ENCODE measurements at places on chromosomes 5 and 9.
A peak's percentile ranks its signal among the peaks of the same experiment; 100 is the strongest.

DNA sequence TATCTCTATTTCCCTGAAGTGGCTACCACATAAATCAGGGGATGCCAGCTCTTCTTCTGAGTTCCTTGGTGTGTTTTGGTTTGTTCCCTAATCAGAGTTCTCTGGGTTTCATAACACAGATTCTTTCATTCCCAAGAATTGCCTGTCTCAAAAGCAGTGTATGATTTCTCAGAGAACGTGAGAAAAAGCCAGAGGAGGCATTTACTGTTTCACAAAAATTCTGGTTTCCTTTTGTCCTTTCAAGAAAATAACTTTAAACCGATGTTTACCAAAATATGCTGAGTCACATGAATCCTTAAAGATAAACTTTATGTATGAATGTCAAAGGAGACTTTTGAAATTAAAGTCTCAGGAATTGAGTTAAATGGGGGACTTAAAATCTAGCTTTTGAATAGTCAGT, 314.3 kb downstream of the EBF1 start:
- DNase-seq = no peak

- DNase-seq = no peak
These were observed 55.7 kb upstream of the SYNPO start for GRCh38 chr5:150584556-150585335.

DNA sequence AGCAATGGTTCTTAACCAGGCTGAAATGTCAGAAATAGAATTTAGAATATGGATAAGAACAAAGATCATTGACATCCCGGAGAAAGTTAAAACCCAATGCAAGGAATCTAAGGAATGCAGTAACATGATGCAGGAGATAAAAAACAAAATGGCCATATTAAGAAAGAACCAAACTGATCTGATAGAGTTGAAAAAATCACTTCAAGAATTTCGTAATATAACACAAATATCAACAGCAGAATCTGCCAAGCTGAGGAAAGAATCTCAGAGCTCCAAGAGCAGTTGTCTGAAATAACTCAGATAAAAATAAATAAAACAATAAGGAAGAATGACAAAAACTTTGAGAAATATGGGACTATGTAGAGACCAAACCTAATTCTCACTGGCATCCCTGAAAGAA, 37.8 kb upstream of the TAS2R1 start:
- DNase-seq = no peak

DNA sequence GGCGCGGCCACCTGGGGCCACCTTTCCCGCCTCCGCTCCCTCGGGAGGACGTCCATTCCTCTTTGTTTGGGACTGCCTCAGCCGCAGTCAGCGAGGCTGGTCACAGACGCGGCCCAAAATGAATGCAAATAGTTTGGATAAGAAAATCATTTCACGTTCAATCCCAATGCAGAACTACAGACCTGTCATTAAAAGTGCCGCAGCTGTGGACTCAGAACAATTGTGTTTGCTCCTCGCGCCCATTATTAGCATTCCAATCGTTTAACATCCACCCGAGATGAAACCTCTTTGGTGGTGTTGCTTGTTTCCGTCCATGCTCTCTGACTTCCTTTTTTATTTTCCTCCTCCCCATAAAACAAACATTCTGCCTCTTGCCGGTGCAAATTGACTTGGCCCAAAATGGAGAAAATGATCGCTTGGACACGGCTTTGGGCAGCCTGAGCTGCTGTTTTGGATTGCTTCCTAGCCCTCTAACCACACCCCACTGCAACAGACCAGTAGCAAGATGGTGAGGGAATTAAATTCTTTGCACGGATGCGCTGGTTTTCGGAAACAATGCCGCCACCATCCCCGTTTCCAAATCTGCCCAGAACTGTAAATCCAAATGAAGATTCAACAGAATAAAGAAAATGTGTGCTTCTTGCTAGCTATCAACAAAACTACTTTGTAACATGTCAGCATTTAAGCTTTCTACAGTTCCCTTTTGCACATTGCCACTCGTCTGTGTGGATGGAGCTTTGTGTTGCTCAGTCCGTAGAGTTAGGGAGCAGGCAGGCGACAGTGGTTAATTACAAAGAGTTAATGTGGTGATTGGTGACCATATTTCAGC, 784 bp downstream of the NLN start:
- peak; percentile 76 for DNase-seq

GRCh38 chr9:104144336-104144735, 50.2 kb downstream of the SMC2 start:
- DNase-seq = no peak

DNA sequence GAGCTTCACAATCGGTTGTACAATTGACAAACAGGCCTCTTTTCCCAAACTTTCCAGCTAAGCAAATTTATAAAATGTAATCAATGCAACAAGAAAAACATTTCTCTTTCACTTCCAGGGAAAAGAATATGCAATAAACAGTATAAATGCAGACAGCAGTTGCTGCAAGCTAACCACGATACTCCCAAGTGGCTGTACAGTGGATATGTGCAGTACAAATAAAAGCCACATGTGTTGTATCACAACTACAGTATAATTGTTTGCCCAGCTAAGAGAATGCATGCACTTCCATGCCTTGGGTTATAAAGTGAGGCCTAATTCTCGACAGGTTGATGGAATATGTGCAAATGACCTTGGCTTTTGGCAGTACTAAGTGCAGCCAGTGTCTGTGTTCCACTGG, 16.7 kb upstream of the PDCL start:
- no peak for DNase-seq

GRCh38 chr9:128911529-128912035, 9.2 kb upstream of the PHYHD1 start:
- no peak for DNase-seq

- DNase-seq = no peak
These were observed 199.2 kb downstream of the ADAMTSL1 start for GRCh38 chr9:18673179-18673578.

DNA sequence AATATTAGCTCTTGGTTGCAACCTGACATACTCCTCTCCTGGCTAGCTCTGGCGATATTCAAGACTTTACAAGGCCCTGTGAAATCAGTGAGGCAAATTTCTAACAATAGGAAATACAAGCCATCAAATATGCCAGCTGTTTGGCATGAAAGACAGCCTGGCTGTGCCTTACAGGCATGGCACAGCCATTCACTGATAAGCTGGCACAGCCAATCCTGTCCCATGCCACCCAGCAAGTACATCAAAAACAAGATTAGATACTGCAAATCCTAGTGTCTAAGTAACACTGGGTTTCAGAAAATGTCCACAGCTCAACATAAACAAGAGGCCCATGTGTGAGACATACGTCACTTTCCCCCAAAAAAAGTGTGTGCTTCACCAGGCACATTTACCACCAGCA, 1045.8 kb upstream of the DMAC1 start:
- peak; percentile 7 for DNase-seq

- DNase-seq = no peak
These were observed 161.2 kb downstream of the MPDZ start for GRCh38 chr9:13118313-13118712.

GRCh38 chr9:135515083-135515951, 5.9 kb upstream of the LCN1 start:
- DNase-seq = no peak

DNA sequence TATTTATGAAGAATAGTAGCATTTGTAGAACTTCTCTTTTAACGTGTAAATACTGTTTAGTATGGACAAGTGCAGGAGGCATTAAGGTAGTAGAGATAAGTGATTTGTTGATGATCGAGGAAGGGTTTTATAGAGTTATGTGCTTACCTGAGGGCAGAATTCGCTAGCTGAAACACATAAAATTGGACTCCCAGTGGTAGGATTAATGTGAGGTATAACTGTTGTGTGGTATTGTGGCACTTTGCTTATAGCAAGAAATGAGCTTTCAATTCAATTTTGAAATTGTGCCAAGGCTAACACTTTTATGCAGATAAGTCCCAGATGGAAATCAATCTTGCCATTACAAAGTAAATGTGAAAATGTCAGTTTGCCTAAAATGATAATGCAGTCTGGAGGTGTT, 1.2 kb downstream of the AP3S1 start:
- DNase-seq = peak; percentile 46

DNA sequence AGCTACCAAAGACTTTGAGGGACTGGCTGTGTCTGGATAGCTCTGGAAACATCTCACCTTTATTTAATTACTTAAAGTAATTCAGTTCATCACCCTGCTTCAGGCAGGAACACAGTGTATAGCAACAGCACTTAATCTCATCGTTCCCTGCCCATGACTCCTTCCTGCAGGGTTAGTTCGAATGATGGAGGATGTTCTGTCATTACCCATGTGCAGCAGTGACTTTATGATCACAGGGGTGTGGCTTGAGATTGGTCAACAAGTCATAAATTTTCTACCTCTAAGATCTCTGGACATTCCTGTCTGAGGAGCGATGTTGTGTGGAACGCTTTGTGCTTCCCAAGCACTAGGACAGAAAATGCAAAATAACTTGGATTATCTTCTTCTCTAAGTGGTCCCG, 37.1 kb upstream of the PRUNE2 start:
- no peak for DNase-seq

- peak; percentile 93 for DNase-seq
These were observed 3.2 kb upstream of the NFX1 start for GRCh38 chr9:33287087-33287490.

DNA sequence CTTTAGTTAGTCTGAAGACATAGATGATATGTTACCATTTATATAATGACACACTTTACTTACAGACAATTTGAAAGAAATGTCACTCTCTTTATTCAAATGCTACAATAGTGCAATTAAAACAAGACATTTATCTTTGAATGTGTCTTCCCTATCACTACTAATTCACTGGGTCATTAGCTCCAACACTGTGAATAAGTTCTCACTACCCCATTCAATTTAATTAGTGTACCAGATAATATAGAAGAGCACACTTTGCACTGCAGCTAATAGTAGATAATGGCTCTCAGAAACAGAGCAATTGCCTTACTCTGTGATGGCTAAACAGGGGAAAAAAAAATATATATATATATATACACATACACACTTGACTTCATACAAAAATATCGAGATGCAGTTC, 497.0 kb downstream of the DTWD2 start:
- no peak for DNase-seq

DNA sequence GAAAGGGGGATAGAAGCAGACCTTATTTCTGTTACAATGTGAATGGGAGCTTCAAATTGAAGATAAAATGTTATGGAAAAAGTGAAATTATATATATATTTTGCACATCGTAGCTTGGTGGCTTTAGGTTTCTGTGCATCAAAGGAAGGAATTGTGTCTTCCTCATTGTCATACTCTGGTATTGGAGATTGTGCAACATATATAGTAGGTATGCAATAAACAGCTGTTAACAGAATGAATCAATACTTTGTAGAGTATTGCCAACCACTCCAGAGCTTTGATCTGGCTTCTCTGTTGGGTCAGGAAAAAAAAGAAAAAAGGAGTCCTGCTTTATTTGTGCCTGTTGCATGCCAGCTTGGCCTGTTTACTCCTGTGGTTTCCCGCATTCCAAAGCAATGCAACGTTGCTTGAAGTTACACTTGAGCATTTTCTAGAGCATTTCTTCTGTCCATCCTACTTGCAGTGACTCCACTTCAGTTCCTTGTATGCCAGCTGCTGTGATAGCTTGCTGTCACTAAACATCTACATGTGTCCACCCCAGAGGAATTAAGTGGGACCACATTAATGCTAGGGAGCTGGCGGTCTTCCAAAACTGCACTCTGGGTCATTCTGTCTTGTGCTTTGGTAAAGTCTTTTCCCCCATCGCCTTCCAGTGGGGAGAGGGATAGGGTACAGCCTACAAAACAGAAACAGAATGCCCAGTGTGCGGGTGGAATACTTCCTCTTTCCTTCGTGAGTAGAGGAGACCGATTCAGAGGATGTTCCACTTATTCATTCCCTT, 62.0 kb upstream of the MEF2C start:
- DNase-seq = no peak

DNA sequence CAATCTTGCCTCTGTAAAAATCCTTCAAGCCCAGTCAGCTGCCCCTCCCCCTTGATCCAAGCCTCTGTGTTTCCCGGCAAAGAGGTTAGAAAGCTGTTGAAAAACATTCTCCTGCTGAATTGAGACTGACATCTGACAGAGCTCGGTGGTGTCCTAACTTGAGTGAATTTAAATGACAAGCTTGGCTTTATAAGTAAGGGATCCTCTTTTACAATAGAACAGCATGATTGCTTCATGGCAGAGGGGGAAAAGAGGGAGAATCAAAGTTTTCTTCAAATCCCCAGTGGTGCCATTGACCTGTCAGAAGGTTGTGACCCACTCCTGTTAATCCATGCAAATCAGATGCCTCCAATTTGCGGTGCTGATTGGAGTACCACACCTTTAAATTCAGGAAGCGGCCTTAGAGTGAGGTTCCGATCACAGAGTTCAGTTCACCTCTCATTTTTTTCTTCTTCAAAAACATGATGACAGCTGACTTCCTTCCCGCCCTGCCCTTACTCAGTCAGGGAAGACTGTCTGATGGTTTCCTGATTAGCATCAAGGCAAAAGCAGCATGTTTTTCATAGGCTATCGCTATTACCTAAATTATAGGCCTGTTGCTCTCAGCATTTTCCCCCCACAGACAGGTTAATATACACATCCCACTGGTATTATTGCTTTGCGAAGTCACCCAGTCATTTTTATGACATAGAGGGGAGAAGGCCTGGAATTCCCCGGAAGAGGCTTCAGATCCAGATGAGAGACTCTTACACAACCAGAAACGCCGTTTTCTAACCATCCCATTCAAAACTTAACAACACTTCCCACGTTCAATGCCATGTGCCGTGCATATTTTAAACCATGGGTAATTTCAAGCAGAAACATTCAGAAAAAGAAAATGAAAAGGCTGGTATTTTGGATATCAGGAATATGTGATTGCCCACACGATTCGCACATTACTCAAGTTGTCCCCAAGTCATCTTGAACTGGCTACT, 141.4 kb downstream of the EBF1 start:
- DNase-seq = no peak

GRCh38 chr5:75384218-75384617, 47.2 kb downstream of the HMGCR start:
- DNase-seq = no peak

GRCh38 chr5:132760601-132761317, 13.5 kb downstream of the CCNI2 start:
- no peak for DNase-seq

DNA sequence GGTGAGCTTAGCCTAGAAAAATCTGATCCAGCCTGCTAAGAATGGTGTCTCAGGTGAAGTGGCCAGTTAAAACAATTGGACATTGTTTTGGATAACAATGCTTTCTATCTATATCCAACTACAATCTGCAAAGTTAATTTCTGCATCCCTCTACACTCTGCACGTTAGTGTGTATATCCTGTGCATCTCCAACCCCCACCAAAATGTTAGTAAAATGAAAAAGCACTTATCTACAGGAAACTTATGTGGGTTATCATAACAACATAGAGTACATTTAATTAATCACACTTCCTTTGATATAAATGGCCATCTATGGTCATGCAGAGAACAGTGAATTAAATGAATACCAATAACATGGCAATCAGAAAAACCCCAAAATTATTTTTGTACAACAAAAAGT, 158.7 kb downstream of the NFIB start:
- DNase-seq = peak; percentile 41

GRCh38 chr5:135075621-135076020, 41.6 kb upstream of the PITX1 start:
- DNase-seq = no peak

GRCh38 chr5:172715931-172716682, 54.9 kb downstream of the DUSP1 start:
- no peak for DNase-seq
